ENCODE measurements at places on chromosomes 7 and 10.

DNA sequence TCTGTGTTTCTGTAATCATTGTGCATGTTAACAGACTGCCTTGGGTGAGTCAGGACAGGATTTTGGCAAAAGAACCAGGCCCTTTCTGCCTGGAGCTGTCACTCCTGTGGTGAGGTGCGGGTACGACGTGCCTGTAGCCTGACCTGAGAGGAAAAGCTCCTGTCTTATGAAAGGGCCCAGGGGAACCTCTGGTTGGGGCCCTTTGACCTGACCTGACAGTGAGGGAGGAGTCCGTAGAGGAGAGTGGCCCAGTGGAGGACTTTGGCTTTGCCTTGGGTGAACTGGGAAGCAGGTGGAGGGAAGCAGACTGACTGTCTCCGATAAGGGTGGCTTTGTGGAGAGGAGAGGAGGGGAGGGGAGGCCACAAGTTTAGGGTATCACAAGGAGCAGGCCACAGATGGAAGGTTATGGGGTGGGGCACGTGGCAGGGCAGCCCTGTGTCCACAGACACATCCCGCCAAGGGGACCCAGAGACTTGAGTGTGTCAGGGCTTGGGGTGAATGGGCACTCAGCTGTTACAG lies 6.9 kb downstream of the PFKP start:
- no peak for DNase-seq

- DNase-seq: no peak
These were observed 67.0 kb downstream of the CDK6 start for GRCh38 chr7:92769394-92769699.

- DNase-seq: no peak
These were observed 2.1 kb downstream of the CASP7 start for GRCh38 chr10:113681533-113682470.

DNA sequence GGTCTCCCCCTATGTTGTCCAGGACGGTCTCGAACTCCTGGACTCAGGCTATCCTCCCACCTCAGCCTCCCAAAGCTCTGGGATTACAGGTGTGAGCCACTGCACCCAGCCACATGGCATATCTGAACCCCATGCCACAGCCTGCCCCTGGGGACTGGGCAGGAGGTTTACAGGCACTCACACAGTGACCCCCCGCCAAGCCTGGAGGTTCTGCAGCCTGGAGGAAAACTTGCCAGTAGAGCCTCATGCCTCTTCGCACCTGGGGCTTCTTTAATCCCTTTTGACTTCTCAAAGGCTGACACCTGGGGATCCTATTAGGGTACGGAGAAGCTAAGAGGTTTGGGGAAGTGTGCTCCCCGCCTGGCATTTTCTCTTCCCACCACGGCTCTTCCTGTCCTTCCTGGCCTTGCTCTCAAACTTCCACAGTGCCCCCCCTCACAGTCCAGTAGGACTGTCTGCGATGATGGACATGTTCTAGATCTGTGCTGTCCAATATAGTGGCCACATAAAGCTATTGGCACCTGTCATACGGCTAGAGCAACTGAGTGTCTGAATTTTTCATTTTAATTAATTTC lies 11.4 kb upstream of the KCP start:
- DNase-seq: no peak

DNA sequence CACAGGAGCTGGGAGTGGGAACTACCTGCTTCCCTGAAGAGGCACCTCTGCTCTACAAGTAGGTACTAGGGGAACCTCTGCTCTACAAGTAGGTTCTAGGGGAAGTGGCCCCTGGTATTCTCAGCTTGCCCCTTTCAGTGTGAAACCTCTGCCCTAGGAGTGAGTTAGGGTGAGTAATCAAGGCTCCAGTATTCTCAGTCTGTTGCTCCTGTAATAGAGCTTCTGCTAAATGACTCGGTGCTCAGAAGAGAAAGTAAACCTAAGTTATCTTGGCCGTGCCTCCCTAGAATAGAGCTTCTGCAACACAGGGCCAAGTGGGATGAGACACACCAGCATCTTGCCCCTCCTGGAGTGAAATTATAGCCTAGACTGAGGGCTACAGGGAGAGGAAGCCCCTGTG lies 13.4 kb upstream of the RASSF4 start:
- DNase-seq: no peak

DNA sequence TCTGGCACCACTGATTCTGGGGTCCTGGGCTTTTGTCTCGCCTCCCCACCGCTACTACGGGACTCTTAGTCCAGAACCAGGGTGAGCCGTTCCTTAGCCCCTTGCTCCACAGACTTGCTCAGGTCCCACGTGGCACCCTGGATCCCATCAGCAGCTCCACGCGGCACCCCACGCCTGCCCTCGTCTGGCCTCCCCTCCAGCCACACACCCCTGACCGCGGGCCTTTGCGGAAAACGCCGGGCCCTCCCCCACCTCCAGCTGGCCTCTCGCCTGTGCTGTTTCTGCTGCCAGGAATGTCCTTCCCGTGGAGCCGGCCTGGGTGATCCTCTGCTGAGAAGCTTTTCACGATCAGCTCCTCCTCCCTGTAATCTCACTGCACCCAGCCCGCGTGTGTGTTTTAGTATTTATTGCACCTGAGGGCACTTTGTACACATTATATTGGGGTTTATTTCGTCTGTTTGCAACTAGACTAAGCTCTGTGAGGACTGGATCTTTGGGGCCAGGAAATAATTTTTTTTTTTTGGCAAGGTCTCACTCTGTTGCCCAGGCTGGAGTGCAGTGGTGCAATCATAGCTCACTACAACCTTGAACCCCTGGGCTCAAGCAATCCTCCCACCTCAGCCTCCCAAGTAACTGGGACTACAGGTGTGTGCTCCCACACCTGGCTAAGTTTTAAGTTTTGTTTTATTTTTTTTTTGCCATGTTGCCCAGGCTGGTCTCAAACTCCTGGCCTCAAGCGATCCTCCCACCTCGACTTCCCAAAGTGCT lies 10.5 kb upstream of the TTYH3 start:
- no peak for DNase-seq

- no peak for DNase-seq
These were observed 18.0 kb downstream of the CAMK2B start for GRCh38 chr7:44307301-44307900.

DNA sequence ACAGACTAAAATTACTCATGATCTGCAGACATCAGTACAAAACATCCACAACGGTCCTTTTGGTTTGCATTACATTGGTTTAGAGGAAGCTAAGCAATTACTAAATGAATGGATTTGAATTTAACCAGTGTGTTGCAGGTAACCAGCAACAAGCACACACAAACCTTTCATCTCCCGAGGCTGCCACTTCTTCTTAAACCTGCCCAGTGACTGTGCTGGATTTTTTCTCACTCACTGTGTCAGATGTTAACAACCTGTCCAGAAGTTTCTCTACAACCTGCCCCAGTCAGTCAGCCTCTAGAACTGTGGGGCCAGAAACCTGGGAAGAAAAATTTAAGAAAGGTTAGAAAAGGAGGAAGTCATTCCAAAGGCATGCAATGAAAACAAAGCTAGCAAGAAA lies 2.4 kb upstream of the MEOX2 start:
- no peak for DNase-seq

- no peak for DNase-seq
These were observed 35.8 kb downstream of the FOXP2 start for GRCh38 chr7:114450431-114450830.

DNA sequence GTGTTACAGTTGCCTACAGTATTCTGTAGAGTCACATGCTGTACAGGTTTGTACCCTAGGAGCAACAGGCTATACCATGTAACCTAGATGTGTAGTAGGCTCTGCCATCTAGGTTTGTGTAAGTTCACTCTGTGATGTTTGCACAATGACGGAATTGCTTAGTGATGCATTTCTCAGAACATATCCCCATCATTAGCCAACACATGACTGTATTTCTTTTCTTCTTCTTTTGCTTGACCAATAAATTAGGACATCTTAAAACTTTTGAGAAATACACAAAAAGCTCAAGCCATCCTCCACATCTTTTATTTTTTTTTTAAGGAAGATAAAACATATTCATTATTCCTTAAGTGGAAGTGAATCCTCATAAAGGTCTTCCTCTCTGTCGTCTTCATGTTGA lies 5.4 kb upstream of the PFKFB3 start:
- no peak for DNase-seq

DNA sequence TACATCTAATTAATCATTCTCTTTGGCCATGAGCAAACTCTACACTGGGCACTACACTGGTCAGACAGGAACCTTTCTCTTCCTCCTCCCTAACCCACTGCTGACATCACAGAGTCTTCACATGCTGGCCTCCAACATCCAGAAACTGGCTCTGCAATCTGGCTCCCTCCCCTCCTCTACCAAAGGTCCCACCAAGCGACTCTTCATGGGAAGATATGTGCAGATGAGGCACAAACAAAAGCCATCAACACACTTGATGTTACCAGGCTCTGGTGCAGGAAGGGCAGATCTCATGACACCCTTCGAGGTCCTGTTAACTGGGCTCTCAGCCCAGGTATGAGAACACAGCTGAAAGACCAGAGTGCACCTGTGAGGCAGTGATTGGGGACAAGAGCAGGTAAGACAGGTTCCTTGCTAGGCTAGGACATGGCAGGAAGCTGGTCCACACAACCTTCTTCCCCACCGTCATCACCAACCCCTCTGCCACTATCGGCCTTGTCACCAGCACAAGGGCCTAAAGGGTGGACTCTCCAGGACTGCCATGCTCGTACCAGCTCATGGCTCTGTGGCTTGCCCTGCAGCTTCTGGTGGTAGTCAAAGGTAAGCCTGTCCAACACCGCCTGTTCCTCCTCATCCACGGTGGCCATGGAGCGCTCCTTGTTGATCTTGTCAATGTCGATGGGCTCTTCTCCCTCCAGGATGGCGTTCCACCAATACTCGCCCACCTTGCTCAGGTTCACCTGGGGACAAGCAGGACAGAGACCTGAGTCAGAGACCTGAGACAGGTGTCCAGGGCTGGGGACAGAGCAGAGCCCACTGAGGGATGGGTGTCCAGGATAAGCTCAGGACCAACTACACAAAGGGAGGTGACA lies 66.6 kb upstream of the CAMK2B start:
- DNase-seq: no peak

GRCh38 chr10:83677795-83678194 lies 461.5 kb upstream of the GHITM start:
- DNase-seq: no peak

- peak; percentile 71 for DNase-seq
These were observed at the start of gene TRIM56 for GRCh38 chr7:101085162-101085964. Gene TRIM56, plus strand, starts transcription at chr7:101085481. Its CDS starts 1,832 bp downstream, at chr7:101087313.

DNA sequence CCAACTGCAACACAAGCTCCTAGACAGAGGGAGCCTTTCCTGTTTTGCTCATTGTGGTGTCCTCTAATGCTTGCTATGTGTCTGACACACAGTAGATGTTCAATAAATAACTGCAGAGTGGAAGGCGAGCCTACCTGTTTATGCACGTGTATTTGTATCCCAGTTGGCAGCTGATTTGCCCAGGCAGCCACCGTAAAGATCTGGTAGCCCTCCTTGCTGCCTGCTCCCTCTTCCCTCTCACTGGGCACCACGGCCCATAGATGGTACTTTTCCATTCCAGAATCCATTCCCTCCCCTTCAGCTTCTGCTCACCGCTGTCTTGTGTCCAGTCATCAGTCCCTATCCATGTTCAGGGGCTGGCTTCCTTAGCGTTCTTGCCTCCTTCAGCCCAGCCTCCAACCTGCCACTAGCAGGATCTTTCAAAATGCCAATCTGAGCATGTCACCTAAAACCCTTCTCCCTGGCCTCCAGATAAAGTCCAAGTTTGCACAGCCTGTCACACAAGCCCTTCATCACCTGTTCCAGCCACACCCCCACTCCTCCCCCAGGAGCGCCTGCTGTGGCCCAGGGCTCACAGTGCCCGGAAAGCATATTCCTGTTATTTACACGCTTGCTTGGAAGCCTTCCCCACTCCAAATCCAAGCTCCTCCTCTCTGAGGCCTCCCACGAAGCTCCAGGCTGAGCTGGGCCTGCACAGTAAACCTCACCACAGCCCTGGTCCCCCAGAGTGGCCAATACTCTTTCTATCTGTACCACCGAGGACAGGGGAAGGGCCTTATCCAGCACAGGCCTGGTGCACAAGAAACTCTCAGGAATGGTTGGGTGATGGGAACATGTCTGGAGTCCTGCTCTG lies 21.0 kb downstream of the ZCCHC24 start:
- no peak for DNase-seq

GRCh38 chr10:113347508-113347907 lies 205.3 kb upstream of the HABP2 start:
- no peak for DNase-seq

DNA sequence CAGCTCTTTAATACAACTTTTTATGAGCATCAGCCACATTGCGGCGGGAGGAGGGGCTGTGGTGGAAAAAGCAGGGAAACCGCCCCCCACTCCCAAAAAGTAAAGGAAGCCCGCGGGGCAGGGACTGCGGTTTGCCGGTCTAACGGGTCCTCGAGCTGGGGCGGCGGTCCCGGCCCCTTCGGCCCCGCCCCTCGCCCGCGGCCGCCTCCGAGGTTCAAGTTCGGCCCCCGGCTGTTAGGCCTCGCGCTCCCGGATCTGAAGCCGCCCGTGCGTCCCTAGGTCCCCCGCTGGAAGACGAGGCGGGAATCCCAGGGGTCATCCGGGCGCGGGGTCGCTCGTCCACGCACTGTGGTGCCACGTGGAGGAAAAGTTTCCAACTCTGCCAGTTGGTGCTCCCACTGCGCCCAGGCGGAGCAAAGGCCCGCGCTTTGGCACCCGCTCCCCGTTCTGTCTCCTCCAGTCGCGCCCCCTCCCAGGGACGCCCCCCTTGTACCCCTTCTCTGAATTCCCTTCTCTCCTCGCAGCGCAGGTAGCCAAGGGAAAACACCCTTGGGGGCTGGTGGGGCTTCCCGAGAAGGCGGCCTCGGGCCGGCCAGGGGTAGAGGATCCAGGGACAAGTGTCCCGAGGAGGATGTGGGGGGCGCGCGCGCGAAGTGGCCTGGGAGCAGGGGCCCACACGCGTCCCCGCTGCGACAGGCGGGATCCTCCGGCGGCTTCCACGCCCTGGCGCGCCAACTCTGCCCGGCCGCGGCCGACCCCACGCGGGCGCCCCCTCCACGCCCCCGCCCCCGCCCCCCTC lies 798 bp upstream of the AUTS2 start:
- no peak for DNase-seq

DNA sequence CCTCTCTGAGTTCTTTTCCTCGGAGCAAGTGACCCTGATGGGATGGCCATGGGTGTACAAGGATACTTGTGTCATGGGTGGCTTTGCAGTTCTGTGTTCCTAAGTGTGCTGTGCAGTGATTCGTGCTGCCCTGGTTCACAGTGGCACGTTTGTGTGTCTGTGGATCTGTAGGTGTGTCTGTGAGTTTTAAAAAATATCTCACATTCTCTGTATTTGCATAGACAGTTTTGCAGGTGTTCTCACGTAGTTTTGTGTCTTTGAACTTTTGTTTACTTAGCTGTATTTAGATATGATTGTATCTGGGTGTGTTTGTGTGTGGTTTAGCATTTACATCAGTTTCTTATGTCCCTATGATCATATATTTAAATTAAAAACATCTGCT lies 3.7 kb downstream of the ZNF775 start:
- DNase-seq: no peak

DNA sequence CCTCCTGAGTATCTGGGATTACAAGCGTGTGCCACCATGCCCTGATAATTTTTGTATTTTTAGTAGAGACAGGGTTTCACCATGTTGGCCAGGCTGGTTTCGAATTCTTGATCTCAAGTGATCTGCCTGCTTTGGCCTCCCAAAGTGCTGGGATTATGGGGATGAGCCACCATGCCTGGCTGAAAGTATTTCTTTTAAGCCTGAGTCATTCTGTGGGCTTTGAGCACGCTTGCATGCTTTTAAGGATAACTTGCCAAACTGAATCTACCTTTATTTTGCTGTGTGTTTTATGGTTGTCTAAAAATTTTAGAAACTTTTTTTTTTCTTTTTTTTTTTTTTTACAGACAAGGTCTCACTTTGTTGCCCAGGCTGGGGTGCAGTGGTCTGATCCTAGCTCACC lies 33.2 kb downstream of the CNNM2 start:
- DNase-seq: no peak

All from stimulated activated CD4-positive, alpha-beta T cell treated with anti-CD3 and anti-CD28 coated beads, Interleukin-4, amount 100 ng/mL, for 1 hour (primary cell).